ENCODE measurements at places on chromosomes 5 and 9.
A peak's percentile ranks its signal among the peaks of the same experiment; 100 is the strongest.

DNA sequence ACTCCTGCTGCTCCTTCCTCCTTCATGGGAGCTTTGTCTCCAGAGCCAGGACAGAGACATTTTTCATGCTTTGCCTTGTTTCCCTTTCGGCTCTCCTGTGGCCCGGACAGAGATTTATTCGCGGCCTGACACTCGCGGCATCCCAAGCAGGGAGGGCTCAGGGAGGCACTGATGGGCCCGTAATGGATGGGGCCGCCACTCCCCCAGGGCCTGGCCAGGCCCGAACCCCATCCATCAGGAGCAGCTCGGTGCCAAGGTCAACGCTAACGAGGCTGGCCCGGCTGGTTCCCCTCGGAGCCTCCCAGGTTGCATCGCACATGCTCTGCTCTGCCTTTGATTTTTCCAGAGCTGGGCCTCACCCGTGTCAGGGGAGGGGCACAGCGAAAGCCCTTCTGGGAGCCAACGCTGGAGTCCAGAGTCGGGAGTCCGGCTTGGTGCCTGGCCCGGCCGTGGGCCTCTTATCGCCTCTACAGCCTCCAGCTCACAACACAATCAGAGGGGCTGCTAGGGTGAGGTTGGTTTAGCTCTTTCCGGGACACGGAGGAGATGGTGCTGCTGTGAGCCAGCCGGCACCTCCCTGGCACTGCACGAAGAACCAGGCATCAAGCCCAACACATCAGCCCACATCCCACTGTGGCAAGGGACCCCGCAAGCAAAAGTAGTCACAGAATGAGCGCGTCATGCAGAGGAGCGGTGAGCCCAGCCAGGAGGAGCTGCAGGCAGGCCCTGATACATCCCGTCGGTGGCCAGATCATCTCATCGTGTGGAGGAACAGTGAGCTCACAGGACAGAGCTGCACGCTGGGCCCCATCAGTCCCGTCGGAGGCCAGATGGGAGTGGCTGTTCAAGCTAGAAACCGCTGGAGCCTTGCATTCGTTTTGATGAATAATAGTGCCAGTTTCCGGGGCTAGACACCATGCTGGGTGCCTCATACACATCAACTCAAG lies 72.2 kb upstream of the BARHL1 start:
- no peak for DNase-seq

- DNase-seq = no peak
Measured at GRCh38 chr5:151107738-151108520, 27.1 kb upstream of the TNIP1 start.

- DNase-seq = no peak
Measured at GRCh38 chr5:81164936-81165335, 68.2 kb upstream of the CKMT2 start.

- no peak for DNase-seq
Measured at GRCh38 chr9:130325921-130326320, 60.4 kb downstream of the HMCN2 start.

- DNase-seq = no peak
Measured at GRCh38 chr5:6705088-6705487, 8.1 kb upstream of the TENT4A start.

GRCh38 chr5:137531266-137531665 lies 32.1 kb upstream of the SPOCK1 start:
- no peak for DNase-seq

DNA sequence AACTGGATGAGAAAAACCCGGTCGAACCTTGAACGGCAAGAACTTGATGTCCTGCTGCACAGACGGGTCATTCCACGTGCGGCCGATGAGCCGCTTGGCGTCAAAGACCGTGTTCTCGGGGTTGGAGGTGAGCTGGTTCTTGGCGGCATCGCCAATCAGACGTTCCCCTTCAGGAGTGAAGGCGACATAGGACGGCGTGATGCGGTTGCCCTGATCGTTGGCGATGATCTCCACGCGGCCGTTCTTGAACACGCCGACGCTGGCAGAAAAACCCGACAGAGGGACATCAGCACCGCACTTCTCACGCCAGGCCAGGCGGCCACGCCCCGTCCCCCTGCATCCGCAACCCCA lies 519 bp downstream of the HSPA5 start:
- DNase-seq = peak; percentile 34

DNA sequence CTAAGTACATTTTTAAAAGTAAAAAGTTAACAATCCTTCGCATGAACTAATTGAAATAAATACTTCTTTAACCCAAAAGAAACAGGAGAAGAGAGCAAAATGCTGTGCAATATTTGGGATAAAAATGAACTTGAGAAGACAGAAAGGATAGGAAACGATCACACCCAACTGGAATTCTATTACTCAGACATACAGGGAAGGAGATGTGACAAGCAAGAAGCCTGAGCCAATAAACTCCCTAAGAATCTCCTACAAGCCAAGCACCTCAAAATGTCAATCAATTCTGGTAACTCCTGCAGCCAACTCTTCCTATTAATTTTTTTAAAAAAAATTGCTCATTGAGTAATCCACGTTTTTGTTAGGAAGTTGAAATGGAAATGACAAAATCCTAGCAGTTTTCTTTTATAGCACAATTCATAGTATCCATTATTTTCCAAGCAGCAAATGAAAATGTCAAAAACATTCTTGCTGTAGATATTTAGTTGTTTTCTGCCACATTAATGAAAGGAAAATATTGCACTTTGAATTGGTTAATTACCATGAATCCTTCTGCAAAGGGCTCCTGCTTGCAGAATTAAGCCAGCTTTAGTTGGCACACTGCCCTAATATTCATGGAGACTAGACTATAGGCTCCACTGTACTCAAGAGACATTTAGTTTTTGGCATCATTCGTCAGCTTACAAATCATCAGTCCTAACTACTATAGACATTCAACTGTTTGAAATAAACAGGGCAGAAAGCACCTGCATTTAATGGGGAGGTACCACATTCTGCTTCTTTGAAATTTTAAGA lies 89.0 kb downstream of the RFX3 start:
- no peak for DNase-seq
